ENCODE measurements at places on chromosomes 2 and 18.

- no peak for DNase-seq
These were observed 29.3 kb downstream of the PTRHD1 start for GRCh38 chr2:24763843-24764242.

GRCh38 chr2:241637795-241638660 is 535 bp downstream of the ATG4B start:
- no peak for DNase-seq

GRCh38 chr2:26578113-26578458 is 63.1 kb downstream of the CIB4 start:
- DNase-seq = no peak

DNA sequence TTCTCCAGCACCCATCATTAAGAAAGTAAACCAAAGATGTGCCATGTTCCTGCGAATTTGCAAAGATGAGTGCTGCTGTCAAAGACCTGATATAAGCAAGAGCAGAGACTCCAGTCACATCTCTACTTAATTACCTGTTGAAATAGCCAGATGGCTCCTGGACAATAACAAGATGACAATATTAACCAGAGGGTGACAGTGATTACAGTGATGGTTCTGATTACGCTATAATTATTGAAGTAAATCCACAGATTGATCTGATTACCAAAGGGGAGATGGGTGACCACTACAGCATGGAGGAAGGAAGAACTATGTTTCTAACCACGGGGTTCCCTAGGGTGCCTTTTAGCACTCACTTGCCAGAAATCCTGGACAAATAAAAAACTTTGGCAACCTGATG is 36.5 kb upstream of the AFF3 start:
- DNase-seq = no peak

- no peak for DNase-seq
These were observed 7.9 kb downstream of the PCBP1 start for GRCh38 chr2:70094978-70095719.

- peak; percentile 70 for DNase-seq
These were observed 95.0 kb downstream of the TNFRSF11A start for GRCh38 chr18:62420151-62420512.

DNA sequence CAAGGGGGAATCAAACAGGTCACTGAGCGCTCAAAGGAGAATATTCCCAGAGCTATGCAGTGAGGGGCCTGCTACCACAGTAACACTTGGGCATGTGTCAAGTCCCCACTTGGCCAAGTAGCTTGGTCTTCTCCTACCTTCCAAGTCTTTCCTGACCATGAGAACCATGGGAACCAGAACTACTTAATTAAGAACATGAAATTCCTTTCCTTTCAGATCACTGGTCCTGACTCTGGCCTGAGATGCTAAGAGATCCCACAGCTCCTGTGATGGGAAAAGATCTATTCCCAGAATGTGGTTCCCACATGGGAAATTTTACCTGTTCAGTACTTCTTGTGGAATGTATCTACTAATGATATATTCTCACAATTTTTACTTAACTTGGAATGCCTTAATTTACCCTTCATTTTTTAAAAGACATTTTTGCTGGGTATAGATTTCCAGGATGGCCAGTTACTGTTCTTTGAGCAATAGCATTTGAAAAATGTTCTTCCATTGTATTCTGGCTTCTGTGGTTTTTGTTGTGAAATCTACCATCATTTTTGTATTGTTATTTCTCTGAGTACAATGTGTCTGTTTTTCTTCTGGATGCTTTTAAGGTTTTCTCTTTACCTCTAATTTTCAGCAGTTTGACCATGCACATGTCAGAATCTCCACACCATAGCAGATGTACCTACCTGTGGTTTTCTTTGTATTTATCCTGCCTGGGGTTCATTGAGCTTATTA is 37.9 kb downstream of the KCNIP3 start:
- DNase-seq = no peak

All from RCC 7860 (cell line).